Umbilical cord (tissue), 2 donors: ENCODE measurements at places on chromosomes 13 and 19. TPM values are rescaled to one million over a fixed set of nuclear protein-coding genes. Genes with fewer than 3 reads are reported as not detected.

- no peak for DNase-seq
Measured at GRCh38 chr19:20558011-20558410, 7.6 kb downstream of the ZNF737 start.

DNA sequence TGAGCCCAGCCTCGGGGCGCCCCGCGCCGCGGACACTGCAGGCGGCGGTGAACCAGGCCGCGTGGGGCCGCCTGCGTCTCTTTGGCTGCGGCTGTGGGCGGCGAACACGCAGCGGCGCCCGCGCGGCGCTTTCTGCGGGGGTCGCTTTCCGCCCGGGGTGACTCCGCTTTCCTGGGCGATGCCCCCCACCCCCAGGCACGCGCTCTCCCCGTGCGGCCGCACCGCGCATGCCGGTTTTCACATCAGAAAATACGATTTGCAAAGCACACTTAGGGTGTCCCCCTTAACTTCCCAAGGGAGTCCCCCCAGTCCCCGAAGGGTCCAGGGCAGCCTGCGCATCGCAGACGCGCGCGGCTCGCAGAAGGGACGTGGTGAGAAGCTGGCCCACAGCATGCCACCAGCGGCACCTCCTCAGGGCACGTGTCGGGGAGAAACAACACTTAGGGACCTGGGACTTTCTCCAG is 5.3 kb downstream of the F7 start:
- DNase-seq: no peak

DNA sequence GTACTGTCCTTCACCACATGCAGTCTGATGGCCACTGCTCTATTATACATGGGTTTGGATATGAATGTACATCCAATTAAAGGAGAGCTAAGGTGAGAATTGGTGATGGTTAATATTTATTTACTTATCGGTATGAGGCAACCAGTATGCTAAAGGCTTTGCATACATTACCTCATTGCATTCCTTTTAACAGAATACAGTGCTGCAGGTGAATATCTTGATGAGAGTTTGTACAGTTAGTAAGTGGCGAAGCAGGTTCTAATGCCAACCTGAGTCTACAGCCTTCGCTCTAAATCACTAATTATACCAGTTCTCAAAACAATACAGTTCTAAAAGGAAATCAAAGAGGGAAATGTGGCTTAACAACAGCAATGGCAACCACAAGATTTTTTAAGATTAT is 284.1 kb downstream of the ITGBL1 start:
- no peak for DNase-seq

DNA sequence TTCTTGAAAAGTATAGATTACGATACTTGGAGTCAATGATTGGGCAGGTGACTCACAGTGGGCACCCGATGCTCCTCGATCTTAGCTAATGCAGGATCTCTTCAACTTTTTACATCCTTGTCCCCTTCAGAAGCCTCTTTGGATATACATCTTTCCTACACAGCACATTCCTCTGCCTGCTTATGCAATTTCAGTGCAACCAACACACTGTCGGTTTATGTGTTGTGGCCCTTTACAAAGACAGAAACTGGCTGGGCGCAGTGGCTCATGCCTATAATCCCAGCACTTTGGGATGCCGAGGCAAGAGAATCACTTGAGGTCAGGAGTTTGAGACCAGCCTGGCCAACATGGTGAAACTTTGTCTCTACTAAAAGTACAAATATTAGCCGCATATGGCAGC is 2.6 kb downstream of the GPR42 start:
- no peak for DNase-seq

DNA sequence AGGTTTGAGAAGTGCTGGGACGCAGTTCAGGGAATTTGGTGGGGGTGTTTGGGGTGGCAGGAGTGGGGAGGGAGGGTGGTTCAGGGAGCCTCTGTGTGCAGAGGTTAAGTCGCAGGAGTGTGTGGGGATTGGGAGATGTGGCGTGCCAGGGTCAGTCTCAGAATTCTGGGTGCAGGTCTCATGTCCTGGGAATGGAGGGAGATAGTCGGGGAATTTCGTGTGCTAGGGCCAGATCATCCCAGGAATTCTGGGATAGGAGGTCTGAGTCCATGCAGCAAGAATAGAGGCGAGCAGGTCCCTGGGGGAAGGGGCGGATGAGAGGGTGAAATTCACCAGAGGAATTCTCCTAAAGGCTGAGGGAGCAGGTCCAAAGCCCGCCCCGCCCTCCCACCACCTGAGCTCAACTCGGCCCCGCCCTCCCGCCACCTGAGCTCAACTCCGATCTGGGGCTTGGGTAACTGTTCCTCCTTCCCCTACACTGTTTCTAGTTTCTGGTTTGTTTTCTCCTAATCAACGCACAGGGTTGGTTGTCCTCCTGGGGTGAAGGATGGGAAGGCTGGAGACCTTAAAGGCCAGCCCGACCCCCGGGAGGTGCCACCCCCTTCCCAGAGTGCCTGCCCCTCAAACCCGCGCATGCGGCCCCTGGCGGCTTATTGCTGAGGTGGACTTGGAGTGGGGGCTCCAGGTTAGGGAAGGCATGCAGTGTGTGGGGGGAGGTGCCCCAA is 15.2 kb downstream of the KCNC3 start:
- no peak for DNase-seq

Gene PLK5
- not detected for total RNA-seq

Gene ZNF208
- 10.8 TPM for total RNA-seq

DNA sequence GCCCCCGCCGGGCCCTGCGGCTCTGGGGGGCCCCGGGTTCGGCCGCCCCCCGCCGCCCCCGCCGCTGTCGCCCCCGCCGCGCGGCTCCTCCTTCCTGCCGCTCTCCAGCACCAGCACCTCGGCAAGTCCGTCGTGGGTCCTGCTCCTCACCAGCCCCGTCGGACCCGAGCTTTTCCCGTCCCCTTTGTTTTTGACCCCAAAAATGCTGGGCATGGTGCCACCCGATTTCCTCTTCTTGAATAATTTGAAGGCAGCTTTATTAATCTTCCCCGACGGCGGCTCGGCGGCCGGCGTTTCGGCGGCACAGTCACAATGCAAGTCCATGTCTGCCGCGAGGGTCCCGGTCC is 945 bp downstream of the AMER2 start:
- no peak for DNase-seq

DNA sequence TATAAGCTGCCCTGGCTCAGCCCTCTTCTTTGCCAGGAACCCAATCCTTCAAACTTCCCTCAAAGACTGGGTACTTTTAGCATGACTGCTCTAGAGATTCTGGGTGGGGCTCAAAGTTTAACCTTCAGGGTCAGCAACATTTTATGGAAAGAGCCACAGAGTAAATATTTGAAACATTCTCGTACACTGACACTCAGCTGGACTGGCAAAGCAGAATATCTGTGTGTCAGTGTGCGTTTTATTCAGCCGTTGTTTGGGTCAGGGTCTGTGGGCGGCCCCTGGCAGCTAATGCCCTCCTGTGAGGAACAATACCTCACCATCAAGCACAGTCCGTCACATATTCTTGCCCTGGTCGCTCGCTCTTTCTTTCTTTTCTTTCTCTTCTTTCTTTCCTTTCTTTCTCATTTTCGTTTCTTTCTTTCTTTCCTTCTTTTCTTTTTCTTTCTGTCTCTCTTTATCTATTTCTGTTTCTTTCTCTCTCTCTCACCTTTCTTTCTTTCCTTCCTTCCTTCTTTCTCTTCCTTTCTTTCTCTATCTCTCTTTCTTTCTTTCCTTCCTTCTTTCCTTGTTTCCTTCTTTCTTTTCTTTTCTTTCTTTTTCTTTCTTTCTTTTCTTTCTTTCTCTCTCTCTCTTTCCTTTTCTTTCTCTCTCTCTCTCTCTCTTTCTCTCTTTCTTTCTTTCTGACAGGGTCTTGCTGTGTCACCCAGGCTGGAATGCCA is 10.7 kb downstream of the DPRX start:
- peak; percentile 16 for DNase-seq

Gene STARD13
- total RNA-seq: 55.6 TPM

GRCh38 chr13:91609353-91609752 is 210.9 kb downstream of the GPC5 start:
- DNase-seq: peak; percentile 66

GRCh38 chr13:110421061-110421460 is 114.0 kb downstream of the COL4A2 start:
- DNase-seq: no peak

Gene ZAR1L
- total RNA-seq: not detected

DNA sequence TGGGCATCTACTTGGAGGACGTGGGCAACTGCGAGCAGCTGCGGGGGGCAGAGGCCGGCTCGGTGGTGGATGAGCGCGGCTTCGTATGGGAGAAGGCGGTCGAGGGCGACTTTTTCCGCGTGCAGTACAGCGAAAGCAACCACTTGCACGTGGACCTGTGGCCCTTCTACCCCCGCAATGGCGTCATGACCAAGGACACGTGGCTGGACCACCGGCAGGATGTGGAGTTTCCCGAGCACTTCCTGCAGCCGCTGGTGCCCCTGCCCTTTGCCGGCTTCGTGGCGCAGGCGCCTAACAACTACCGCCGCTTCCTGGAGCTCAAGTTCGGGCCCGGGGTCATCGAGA is 10.3 kb upstream of the STRN4 start:
- no peak for DNase-seq

Gene OR7D2
- 0.48 TPM for total RNA-seq

- DNase-seq: peak; percentile 62
Measured at GRCh38 chr19:10808937-10809649, 26.9 kb downstream of the TMED1 start.

DNA sequence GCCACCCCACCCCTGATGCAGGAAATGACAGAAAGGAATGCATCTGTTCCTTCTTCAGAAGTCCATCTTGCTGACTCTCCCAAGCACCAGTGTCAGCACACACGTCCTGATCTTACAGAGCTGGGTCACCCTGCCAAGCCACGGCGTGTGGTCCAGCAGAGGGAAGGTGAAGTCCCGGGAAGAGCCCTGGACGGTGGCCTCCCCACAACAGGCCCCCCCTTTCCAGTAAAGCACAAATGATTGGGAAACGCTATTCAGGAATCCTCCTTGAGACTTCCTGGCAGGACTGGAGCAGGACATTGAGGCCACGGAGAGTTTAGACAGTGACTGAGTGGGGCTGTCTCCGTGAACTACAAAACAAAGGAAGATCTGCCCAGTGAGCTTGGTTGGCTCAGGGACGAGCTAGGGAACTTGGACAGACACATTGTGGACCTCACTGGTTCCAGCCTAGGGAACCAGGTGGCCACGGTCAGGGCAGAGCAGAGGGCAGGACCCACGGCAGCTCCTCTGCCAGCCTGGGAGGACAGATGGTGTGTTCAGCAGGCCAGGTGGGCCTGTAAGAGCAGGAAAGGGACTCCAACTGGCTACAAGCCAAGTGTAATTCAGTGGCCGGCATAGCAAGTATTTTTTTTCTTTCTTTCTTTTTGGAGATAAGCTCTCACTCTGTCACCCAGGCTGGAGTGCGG is 41.7 kb downstream of the ELL start:
- DNase-seq: peak; percentile 50

DNA sequence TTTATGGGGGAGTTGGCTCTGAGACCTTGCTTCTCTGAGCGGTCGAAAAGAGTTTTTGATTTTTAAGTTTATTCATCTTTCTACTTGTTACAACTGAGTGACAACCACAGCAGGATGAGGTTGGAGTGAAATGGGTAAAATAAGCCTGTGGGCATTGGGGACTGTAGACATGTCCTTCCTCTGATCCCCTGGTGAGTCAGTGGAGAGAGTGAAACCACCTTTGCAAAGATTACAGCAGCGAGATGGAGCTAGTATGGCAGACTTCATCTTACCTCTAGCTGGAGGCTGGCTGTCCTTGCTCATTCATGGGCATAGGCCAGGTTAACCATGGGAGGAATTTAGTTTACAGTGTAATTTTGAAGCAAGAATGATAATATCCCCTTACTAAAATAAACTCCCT is 30.9 kb upstream of the PSG9 start:
- DNase-seq: no peak

Gene MISP3
- 0.96 TPM for total RNA-seq

DNA sequence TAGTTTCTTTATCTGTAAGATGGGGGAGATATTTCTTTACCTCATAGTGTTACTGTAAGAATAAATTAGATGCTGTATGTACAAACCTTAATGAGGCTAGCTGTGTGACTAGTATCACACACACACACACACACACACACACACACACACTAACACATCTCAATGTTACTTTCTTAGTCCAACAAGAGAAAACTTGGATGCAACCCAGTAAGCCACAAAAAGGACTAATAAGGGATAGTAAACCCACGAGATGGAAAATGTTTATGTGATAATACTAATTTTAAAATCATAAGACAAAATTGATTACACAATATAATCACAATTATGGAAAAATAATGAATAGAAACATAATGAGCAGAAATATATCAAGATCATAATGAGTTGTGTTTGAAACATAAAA is 437.7 kb upstream of the ZNF507 start:
- DNase-seq: no peak

GRCh38 chr13:106651442-106651841 is 83.5 kb upstream of the ARGLU1 start:
- DNase-seq: no peak

- no peak for DNase-seq
Measured at GRCh38 chr13:97133955-97134354, 88.2 kb upstream of the MBNL2 start.

Gene ZNF90
- total RNA-seq: 20.2 TPM

DNA sequence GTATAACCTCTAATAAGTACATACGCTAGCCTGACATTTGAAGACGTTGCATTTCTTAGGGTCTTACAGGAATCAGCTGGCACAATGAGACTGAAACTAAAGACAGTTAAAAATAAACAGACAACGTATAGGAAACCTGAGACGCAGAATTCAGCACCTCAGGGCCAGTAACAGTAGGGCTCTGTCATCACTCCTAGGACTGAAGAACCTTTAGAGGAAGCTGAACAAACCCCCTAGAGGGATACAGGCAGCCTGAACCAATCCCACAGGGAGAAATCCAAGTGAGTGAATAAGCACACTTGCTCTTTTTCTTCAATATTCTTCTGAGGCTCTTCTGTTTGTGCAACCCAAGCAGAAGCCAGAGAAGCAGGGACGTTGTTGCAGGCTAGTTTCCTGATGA is 53.9 kb upstream of the KLHL1 start:
- DNase-seq: no peak

- DNase-seq: peak; percentile 94
Measured at GRCh38 chr13:28457521-28457920, 37.4 kb downstream of the FLT1 start.

DNA sequence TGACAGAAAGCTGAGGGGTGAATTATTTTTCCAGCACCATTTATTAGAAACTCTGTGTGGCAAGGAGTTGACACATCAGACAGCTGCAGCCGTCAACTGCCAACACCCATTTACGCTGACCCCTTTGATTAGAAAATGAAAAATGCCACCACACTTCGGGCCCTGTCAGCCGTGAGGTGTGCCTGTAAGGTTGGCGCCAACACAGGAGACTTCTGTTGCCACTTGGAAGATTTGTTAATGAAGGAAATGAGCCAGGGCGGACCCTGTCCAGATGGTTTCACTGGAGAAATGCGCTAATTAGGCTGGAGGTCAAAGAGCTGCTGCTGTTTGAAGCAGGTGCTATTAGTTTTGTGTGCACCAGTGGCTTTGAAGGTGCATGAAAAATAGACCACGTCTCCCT is 297.5 kb downstream of the MTUS2 start:
- DNase-seq: no peak

Gene TPRX2
- not detected for total RNA-seq

- DNase-seq: no peak
Measured at GRCh38 chr19:48807590-48808308, 3.1 kb downstream of the BCAT2 start.
